ENCODE measurements at places on chromosomes 2 and 18.
A peak's percentile ranks its signal among the peaks of the same experiment; 100 is the strongest.

DNA sequence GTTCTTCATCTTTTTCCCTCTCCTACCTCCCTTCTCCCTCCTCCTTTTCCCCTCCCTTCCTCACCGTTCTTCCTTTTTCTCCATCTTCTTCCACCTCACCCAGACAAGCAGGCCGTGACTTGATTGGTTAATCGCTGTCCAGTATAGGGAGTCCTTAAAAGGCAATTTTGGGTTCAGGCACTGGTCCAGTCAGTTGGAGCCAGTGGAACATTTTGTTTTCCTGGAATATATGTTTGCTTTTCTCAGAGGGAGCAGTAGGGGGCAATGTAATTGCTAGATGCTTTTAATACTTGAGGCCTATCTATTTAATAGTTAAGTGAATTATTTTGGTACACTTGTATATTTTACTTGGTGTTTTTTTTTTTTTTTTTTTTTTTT, 15.0 kb downstream of the ELAC1 start:
- no peak for DNase-seq

- DNase-seq, result no peak
Observed at GRCh38 chr18:3455907-3456685, 6.1 kb downstream of the TGIF1 start.

DNA sequence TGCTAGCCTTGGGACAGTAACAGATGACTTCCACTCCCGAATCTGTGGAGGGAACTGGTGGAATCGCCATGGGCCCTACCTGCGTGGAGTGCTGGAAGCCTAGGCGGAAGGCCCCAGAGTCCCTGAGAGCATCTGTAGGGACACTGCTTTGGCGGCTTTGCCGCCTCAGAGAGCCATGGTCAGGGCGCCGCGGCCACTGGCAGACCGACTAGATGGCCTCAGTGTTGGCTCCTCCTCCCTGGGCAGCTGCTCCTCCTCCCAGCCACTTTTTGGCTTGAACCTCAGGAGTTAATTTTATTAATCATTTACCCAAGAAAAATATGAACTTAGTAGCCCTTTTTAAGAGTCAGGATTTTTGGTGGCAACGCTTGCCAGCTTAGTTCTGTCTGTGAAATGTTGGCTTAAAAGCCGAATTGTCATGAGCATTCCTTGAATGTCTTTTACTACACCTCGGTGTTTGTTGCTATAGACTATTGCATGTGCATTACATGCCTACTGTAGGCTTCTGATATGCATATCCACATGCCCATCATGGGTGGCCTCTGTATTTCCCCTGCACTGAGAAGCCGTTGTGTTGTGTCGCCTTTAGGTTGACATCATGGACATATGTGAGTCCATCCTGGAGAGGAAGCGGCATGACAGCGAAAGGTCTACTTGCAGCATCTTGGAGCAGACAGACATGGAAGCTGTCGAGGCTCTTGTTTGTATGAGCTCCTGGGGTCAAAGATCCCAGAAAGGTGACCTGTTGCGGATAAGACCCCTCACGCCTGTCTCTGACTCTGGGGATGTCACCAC, 2.4 kb downstream of the KLF11 start:
- DNase-seq, result no peak

DNA sequence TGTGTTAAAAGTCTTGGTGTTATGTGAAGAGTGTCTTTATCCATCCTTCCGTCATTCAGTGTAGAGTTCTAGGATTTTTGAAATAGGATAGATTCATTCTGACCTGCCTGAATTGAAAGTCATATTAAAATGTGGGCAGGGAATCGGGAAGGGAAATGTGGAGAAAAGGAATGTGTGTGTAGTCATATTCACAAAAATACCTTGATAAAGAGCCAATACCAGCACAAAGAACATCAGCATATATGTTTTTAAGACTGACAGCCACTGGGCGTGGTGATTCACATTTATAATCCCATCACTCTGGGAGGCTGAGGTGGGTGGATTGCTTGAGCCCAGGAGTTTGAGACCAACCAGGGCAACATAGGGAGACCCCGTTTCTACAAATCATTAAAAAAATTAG, 188.1 kb downstream of the CAMKMT start:
- DNase-seq, result no peak

GRCh38 chr2:13649918-13650317, 933.2 kb downstream of the TRIB2 start:
- no peak for DNase-seq

DNA sequence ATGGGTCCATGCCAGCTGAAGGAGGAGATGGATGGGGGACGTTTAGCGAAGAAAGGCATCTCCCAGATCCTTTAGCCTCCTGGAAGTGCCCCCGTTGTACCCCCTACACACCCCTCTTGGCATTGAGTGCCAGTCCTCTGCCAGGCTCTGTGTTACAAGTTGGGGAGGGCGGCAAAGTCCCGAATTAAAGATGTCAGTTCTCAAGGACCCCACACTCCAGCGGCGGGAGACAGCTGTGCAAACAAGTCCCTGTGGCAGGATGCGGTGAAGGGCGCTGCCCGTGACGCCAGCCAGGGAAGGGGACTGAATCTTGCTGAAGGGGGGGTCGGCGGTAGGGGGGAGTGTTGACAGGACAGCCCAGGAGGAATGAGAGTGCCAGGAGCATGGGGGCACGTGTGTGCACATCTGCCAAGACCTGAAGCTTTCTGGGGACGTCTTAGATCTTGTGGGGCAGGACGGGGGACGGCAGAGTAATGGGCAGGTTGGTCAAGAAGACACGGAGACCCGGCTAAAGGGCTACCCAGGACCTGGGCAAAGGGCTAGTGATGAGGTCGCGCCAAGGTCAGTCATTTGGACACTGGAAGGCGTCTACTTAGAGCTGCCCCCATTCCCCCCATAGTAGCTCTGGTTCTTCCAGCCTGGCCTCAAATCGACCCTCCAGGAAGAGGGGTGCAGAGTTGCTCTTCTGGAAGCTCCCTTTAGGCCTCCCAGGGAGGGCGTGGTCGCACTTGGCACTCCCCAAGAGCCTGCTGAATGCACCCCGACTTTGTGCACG, 2.8 kb upstream of the CTDSP1 start:
- peak; percentile 85 for DNase-seq

DNA sequence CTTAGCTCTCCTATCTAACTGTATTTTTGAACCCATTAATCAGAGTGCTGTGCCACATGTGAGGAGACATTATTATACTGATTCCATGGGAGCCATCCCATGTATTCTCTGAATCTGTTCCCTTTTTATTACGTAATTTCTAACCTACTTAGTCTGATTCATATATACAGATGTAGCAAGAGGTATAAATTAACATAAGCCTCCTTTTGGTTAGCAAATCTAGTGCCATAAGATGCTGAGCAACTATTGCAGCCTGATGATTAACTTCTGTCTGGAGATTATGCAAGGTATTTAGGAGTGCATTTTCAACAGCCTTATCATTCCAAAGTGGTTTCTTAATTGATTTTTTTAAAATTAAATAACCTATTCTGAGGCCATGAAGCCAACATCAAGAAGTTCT, 114.1 kb upstream of the MSH2 start:
- no peak for DNase-seq

DNA sequence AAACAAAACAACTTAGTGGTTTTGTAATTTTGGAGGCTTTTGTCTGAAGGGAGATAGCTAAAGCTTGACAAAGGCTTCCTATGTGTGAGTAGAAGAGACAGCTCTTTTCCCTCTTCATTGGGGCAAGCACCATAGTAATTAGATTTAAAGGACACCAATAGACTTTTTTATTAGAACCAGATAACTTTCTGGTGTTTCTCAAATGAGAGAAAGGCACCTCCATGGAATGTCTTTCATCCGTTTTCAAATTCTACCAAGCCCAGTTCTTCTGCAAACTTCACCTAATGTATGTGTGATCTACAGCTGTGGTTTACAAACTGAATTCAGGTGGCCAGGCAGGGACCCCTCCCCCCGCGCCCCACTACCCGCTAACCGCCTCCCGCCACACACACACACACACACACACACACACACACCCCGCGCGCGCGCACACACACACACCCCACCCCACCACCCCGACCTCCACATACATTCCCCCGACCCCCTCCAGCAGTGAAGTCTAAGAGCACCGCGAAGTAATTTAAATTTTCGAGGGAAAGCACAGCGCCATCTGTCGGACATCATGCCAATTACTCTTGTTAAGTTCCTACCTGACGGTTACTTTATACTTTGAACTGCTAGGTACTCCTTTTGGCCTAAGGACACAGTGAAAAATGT, 31.6 kb upstream of the PPP1R1C start:
- peak; percentile 52 for DNase-seq

DNA sequence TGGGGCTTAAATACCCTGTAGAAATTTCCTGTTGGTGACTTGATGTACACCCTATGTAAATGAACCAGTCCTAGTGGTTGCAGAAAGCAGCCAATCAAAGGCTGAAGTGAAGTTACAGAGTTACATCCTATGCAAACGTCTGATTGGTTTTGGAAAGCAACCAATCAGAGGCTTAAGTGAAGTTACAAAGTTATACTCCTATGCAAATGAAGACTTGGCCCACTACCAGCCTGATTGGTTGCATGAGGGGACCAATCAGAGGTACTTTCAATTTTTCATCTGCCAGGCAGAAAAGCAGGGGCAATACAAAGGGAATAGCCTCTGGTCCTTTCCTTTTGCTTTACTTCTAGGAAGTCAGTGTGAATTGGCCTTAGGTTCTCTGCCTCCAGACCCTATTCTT, 13.6 kb upstream of the ZNF397 start:
- no peak for DNase-seq

GRCh38 chr2:235666213-235666781, 172.5 kb downstream of the AGAP1 start:
- no peak for DNase-seq

DNA sequence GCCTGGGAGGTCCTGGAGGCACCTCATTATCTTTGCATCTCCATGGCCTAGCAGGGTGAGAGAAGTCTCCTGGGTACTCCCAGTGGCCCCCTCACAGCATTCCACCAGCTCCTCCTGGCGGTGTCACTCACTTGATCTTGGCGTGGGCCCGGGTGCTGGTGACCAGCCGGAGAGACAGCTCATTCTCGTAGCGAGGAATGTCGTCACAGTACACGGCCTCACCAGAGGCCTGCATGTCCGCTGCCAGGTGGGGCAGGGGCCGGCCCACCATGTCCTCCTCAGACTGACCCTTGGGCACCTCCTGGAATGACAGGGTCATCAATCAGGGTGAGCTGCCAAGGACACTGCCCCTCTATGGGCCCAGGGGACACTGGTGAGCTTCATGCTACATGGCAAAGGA, 42.4 kb downstream of the XDH start:
- DNase-seq, result no peak

GRCh38 chr18:34261865-34262780, 37.4 kb upstream of the NOL4 start:
- DNase-seq, result no peak

DNA sequence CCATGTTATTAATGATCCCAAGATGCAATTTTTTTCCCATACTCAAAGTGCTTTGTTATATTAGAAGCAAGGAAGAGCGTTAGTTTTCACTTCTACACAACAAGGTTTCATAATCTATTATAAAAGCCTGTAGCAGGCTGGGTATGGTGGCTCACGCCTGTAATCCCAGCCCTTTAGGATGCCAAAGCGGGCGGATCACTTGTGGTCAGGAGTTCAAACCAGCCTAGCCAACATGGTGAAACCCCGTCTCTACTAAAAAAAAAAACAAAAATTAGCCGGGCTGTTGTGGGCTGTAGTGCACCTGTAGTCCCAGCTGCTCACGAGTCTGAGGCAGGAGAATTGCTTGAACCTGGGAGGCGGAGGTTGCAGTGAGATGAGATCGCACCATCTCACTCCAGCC, 19.0 kb upstream of the SERPINB2 start:
- DNase-seq, result no peak

DNA sequence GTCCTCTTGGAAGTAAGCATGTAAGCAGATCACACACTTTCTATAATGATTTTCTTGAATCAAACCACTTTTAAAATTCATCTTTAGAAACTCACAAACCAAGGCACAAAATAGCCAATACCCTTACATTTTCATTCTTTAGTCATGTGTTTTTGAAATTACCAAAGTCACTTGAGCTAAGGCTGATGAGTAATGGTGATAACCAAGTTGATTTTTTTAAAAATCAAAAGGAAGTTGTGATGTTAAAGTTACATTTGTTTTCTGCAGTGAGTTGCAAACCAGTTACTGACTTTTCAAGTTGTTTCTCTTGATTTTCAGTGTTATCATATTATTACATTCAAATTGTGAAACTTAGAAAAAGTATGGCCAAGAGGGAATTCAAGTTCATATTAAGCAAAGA, 21.5 kb upstream of the IL18RAP start:
- no peak for DNase-seq

DNA sequence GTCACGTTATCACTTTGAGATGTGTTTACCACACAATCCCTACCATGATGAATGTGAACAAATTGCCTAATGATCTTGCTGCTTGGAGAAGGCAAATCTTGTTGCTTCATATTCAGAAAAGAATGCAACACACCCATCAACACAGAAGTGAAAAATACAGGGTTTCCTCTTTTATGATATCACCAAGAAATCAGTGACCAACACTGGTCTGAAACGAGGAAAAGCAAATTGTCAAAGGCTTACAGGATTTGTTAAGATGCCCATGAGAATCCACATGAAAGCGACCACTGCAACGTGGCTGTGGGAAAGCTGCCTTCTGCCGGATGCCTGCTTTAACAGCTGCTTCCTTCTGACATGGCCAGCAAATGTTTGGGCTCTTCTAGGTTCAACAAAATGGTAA, 397.6 kb upstream of the LRATD1 start:
- DNase-seq, result no peak

GRCh38 chr2:191190861-191191552, 40.2 kb upstream of the STAT4 start:
- no peak for DNase-seq

DNA sequence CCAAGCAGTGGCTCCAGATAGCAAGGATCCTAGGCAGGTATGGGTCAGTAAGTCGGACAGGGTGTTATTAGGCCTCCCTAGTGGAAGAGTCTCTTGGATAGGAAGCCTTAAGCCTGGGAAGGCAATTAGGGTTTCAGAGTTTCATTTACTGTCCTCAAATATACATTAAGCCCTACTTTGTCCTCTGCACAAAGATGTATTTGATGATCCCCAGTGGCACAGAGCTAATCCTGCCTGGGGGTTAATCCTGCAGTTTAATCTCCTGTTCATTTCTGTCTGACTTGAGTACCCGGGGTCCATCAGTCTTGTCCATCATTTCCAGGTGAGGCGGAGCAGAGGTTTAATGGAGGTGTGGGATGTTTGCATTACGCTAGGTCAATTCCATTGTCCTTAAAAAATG, 62.0 kb downstream of the MTCL1 start:
- DNase-seq, result no peak

DNA sequence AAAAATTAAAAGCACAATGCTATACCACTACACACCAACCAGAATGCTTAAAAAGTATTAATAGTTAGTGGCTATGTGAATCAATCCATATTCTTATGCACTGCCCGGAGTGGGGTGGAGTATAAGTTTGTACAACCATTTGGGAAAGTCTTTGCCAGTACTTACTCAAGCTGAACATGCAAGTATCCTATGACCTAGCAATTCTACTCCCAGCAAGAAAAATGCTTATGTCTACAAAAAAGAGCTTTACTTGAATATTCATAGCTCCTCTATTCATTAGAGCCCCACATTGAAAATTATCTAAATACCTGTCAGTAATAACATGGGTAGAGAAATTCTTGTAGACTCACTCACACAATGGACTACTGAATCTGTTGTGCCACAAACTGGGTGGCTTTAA, 21.4 kb upstream of the CNOT11 start:
- no peak for DNase-seq

Measured in CD8-positive, alpha-beta T cell (primary cell).